ENCODE measurements at places on chromosomes 7 and 10.

DNA sequence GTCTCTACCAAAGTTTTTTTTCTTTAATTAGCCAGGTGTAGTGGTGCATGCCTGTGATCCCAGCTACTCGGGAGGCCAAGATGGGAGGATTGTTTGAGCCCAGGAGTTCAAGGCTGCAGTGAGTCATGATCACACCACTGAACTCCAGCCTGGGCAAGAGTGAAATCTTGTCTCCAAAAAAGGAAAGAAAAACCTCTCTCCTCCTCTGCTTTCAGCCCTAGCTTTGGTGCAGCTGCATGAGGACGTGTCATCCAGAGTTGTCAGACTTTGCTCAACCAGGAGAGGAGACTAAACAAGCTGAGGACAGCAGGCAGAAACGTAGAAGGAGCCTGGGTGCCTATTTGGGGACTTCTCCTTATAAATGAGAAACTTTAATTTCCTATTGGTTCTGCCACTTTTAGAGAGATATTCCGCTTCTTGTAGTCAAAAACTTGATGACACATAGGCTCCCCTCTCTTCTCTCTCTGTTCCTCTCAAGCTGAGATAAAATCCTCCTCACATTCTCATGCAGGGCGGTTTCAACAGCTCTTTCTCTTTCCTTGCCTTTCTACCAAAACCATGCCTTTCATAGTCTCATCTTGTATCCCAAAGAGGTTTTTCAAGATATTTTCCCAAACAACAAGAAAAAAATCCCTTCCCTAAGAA is 205.4 kb downstream of the ARHGAP12 start:
- no peak for DNase-seq

DNA sequence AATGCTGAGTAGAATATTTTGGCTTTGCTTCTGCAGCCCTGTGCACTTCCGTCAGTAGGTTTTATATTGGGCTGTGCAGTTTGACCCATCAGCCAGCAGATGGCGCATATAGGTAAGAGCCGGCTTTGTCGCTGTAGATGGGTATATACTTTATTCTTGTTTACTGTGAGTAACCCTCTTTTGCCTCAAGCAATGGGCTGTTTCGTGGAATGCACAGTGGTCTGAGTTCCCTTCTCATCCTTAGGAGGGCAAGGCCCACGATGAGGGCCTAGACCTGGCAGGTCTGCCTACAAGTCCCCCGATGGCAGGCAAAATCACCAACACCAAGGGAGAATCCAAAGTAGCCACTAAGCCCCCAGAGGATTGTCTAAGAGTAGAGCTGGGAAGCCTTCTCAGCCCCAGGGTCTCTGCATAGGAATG is 1002.9 kb upstream of the KCND2 start:
- no peak for DNase-seq

DNA sequence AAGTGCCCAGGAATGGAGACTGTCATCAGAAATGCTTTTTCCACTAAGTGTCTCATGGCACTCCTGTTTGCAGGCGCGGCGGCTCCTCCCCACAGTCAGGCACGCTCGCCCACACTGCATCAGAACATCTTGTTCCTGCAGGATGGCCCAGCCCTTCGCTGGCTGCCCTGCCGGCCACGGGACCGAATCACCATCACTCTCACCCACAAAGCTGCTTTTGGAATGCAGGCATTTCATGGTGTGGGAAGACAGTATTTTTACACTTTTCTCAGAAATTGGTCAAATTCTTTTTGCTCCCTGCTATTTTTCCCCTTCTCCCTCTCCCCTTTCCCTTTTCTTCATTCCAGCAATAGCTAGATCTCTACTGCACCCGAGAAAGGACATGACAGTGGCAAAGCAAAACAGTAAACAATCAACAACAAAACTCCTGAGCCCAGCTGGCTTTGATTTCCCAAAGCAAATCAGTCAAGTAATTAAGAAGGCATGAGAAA is 176.1 kb upstream of the TNS3 start:
- no peak for DNase-seq

DNA sequence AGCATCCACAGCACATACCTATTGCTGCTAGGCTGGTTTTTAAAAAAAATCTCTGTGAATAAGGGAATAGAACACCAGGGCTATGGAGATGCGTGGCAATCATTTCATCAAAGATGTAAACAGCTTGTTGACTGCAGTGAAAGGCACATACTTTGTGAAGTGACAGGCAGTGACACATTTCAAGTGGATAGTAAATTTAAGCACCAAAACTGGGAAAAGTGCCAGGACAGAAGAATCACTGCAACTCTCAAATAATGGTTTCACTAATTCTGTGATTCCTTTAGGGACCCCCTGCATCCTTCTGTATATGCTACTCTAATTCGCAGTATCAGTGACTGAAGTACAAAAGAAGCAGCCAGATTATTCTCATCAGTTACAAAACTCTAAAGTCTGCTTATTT is 145.2 kb upstream of the KLF14 start:
- no peak for DNase-seq

DNA sequence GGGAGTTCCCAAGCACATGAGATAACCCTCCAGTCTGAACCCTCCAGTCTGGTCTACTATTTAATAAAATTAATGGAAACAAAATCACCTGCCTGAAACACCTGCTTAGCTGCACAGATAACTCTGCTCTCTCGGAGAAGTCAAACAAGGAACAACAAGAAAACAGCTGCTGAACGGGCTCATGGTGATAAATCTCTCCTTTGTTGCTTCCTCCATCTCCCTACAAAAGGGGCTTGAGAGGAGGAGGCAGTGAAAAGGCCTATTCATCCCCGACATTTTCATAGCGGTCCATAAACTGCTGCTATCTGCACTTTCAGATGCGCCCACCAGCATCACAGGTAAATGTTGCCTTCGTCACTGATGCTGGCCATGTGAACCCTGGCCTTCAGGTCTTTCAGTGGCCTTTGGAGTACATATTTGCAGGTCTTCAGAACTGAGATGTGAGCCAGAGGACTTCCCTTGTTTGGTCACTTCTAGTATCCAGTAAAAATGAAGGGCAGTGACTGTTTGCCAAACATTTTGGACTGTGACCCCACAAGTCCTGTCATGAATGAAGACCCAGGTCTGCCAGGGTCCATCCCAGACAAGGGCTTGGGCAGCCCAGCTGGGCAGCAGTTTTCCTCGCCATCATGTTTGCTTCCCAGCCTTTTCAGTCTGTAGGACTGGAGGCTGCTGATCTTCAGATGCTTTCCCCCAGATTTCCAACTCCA is 15.9 kb downstream of the FKBP6 start:
- no peak for DNase-seq

GRCh38 chr10:72370201-72370722 is 15.5 kb upstream of the DNAJB12 start:
- no peak for DNase-seq

GRCh38 chr10:90424730-90425129 is 433.1 kb downstream of the HTR7 start:
- DNase-seq, result no peak

DNA sequence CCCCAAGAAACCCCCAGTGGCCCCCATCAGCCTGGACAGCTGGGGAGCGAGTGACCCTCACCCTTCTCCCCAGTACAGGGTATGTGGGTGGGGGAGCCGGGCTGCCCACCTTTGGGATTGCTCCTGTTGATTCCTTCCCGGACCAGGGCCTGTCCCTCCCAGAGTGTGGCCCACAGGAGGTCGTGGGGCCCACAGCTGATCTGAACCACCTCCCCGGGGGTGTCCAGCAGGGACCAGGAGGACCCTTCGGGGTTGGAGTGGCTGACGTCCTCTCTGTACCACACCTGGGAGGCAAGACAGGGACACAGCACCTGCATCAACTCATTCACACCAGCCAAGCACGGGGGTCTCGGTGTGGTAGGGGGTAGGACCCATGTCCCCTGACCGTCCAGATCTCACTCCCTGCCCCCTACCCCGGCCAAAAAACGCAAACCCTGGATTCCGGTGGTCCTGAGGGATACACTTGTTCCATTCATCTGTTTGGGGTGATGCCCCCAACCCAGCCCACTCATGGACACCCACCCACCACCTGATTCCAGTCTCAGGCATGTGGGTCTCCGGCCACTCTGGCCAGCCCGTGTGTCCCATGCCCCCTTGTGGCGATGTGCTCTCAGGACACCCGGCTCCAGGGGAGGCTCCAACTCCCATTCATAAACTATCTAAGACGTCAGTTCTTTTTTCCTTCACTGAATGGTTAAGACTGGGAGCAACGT is 10.9 kb downstream of the TECPR1 start:
- DNase-seq, result no peak

DNA sequence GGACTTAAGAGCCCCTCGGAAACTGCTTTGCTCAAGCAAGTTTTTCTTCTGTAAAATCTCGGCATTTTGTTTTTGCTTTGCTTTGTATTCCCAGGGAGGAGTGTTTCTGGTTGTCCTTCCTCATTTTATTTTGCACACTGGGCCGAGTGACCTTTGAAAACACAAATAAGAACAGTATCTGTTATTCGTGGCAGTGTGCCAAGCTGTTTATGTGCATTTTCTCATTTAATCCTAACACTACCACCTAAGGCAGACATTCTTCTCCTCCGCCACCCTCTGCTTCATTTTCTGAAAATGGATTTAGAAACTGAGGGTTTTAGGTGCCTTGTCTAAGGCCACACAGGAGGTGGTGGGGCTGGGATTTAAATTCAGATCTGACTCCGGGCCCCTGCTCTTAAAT is 218.5 kb downstream of the TCF7L2 start:
- DNase-seq, result no peak

GRCh38 chr7:600149-601035 is 80.7 kb upstream of the PDGFA start:
- DNase-seq, result no peak

- DNase-seq, result no peak
Measured at GRCh38 chr10:80015911-80016830, 62.3 kb upstream of the TMEM254 start.
